Bronchial epithelial cell (primary cell): ENCODE measurements at places on chromosomes 16 and 17. TPM values are rescaled to one million over a fixed set of nuclear protein-coding genes. Genes with fewer than 3 reads are reported as not detected.

The UQCRC2 gene
- total RNA-seq = 250 and 252 TPM in 2 replicates

The TCAP gene
- total RNA-seq = 0.51 TPM in 1 of 2 replicates, not detected in the other

DNA sequence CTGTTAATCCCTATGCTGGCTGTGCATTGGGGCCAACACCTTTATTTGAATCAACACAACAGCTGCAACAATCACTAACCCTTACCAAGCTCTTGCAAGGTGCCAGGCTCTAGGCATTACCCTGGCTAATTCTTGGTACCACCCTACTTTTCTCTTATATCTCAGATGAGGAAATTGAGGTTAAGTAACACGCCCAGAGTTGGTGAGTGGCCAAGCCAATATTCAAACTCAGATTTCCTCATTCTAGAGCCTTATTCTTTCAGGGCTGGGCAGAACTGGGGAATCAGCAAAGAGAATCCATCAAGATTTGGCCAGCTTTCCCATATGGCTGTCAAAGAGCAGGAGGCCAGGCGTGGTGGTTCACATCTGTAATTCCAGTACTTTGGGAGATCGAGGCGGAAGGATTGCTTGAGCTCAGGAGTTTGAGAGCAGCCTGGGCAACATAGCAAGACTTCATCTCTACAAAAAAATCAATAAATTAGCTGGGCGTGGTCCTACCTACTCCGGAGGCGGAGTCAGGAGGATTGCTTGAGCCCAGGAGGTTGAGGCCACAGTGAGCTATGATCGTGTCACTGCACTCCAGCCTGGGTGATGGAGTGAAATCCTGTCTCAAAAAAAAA, 23.7 kb downstream of the ARSG start:
- peak; percentile 37 for DNase-seq

- DNase-seq = peak; percentile 65
Measured at GRCh38 chr16:660459-661183, 7.3 kb upstream of the RHOT2 start.

DNA sequence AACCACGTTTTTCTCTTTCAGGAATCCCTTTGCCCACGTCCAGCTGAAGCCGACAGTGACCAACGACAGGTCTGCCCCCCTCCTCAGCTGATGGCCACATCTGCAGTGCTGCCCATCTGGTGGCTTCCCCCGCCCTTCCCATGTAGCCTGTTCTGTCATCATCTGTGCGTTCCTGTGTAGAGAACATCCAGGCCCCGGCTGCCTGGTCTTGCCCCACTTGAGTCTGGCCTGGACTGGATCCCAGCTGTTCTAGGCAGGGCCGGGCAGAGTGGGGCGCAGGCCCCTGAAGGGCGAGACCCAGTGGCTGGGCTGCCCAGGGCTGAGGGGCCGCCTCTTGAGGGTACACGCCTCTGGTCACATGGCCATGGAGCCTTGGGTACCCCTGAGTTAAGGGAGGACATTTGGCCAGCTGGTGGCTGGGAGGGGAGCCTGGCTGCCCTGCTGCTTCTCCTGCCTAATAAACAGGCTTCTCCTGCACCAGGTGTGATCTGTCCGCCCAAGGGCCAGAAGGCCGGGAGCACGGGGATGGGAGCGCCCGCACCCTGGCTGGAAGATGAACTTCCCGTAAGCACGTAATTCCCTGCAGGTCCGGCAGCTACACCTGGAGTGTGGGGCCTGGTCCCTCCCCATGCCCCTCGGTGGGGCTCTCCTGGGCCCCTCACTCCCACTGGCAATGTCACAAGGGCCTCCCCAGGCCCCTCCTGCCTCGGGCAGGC, 49.4 kb upstream of the PVALEF start:
- no peak for DNase-seq

The SYT17 gene
- total RNA-seq = 1.1 and 1.3 TPM in 2 replicates

The GRAPL gene
- not detected in 2 replicates for total RNA-seq

DNA sequence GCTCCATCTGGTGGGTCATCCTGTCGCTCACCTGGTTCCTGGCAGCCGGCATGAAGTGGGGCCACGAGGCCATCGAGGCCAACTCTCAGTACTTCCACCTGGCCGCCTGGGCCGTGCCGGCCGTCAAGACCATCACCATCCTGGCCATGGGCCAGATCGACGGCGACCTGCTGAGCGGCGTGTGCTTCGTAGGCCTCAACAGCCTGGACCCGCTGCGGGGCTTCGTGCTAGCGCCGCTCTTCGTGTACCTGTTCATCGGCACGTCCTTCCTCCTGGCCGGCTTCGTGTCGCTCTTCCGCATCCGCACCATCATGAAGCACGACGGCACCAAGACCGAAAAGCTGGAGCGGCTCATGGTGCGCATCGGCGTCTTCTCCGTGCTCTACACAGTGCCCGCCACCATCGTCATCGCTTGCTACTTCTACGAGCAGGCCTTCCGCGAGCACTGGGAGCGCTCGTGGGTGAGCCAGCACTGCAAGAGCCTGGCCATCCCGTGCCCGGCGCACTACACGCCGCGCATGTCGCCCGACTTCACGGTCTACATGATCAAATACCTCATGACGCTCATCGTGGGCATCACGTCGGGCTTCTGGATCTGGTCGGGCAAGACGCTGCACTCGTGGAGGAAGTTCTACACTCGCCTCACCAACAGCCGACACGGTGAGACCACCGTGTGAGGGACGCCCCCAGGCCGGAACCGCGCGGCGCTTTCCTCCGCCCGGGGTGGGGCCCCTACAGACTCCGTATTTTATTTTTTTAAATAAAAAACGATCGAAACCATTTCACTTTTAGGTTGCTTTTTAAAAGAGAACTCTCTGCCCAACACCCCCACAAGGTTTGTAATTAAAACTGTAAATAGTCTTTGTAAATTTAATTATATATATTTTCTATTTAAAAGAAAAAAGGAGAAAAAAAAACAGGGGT, 1.7 kb downstream of the FZD2 start:
- DNase-seq = no peak

The RAPGEFL1 gene
- 11.1 and 30.0 TPM in 2 replicates for total RNA-seq

The FBXO31 gene
- total RNA-seq = 22.9 and 24.7 TPM in 2 replicates

The P2RX1 gene
- total RNA-seq = not detected in 2 replicates

DNA sequence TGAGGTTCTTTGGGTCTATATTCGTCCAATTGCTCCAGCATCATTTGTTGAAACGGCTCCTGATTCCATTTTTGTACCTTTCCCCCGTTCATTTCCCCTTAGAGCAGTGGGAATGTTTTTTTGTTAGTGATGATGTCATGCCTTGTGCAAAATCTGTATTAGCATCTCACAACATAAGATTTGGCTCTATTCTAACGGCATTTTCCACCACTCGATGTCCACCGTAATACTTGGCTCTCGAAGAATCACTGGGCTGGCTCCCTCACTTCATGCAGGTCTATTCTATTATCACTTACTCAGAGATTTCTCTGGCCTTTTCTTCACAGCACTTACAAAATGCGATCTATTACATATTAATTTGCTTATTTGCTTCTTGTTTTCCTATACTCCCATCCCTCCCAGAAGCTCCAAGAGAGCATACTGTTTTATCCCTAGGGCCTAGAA, 571 bp upstream of the NME1 start:
- peak; percentile 29 for DNase-seq

GRCh38 chr17:10792151-10792550, 11.7 kb downstream of the TMEM238L start:
- DNase-seq = peak; percentile 12

DNA sequence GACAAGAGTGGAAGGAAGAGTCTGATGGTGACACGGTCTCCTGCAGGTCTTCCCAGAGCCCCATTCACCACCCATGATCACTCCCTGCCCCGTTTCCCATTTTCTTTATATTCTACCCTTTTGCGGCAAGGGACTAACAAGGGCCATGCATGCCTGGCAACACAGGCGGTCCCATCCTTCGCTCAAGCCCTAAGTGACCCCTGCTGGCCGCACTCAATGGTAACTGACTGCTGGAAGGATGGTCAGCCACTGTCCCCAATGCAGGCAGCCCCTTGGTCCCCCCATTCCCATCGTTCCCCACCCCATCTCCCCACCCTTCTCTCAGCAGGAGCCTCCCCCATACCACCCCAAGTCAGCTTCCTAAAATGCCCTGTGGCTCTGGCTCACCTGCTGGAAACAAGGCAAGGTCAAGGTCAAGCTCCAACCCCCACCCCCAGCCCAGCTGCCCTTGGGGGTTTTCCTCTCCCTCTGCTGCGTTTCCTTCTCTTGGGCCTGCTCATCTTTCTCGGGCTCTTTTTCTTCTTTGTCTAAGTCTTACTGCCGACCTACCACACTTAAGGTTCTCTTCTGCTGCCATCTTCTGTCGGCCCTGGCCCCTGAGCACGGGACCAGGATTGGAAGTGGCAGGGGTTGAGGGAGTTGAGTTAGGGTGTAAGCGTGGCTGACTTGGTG, 116.0 kb downstream of the RPTOR start:
- DNase-seq = no peak

DNA sequence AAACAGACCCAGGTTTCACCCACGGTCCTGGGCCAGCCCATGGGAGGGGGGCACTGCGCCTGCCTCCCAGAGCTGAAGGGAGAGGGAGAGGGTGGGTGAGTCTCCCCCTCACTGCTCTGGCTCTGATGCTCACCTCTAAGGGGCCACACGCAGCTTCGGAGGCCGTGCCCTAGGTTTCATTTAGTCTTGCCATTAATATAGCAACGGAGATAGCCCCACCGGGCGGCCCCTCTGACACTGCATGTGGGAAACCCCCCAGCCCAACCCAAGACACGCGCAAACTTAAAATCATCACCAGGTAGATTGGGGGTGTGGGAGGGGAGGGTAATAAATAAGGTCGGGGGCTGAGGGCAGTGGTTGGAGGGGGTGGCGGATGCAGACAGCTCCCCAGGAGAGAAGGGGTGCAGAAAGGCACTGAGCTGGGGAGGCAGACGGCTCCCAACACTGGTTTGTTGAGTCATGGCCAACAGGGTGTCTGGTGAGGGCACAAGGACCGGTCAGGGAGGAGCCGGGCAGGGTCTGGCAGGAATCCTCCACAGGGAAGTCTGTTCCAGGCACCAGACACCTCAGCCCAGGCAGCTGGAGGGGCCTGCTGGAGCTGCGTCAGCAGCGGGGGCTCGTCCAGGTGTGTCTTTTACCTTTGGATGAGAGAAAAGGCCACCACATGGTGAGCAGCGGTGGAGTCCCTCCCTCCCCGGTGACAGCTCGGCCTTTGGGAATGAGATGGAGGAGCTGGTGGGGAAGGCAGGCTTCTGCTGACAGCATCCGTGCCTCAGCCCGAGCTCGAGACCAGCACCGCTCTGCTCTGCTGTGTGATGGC, 32.0 kb upstream of the DOC2B start:
- no peak for DNase-seq

GRCh38 chr17:43373356-43373755, 25.4 kb upstream of the ARL4D start:
- DNase-seq = no peak

The MYH11 gene
- under 0.01 TPM in 1 of 2 replicates, not detected in the other for total RNA-seq

- no peak for DNase-seq
Measured at GRCh38 chr16:55017321-55017720, 86.7 kb downstream of the IRX5 start.

- no peak for DNase-seq
Measured at GRCh38 chr17:28901866-28902818, 737 bp downstream of the DHRS13 start.

DNA sequence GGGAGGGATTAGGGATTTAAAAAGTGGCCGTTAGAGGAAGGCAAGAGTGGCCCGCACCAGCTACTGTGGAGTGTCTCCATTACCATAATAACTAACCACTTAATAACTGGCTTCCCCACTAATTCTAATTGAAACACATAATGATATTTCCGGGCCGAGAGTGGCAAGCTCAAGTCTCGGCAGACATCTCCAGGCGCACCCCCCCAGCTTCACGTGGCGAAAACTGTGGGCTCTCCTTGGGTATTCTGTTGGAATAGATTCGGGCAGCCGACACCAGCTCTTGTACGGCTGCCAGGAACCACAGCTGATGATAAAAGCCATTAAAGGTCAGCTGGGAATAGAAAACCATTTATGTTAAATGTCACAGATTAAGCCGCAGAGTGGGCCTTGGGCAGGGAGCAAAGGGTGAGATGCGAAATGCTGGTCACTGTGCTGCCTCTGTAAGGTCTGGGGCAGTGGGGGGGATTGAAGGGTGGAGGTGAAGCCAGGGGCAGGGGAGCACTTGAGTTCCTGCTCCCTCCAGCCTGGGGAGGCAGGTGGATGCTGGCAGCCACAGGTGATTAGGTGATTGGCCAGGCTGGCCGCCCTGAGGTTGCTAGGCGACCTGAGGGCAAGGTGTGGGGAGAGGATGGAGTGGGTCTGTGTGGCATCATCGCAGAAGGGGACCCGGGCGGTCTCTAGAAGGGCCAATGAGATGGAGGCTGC, 115.6 kb upstream of the SDK2 start:
- DNase-seq = no peak

- peak; percentile 63 for DNase-seq
Measured at GRCh38 chr17:32357615-32358014, 7.7 kb downstream of the ZNF207 start.

GRCh38 chr16:69166946-69167930, 19.7 kb upstream of the SNTB2 start:
- peak; percentile 59 for DNase-seq

DNA sequence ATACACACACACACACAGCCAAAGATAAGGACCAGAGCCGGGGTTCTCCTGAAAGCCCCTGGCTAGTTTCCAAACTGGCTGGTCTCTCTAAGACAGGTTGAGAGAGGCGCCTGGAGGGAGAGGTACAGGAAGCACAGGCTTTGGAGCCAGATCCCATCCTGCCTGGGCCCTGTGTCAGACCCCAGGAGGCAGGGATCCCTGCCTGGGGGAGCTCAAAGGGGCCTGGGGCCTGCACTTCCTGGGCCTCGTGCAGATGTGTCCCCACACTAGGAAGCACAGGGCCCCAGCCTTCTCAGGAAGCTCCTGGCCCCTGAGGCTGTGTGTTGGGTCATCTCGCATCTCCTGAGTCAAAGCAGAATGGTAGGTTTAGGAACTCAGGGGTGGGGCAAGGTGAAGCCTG, 16.0 kb downstream of the SLC5A10 start:
- peak; percentile 76 for DNase-seq

DNA sequence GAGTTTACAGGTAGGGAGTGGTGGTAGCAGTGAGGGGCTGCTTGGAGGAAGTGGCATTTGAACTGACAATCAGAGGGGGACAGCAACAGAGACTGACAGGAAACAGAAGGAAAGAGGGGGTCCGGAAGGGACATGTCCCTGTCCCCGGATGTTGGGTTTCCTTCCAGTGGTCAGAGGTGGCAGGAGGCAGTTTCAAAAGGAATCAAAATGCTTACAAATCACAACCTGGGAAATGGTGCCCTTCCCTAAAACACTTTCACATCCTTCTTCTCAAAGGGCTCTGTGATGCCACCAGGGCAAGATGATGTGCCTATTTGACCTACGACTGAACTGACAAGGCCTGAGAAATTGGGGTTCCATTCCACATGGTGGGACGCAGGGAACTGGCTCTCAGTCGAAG, 19.7 kb downstream of the ADGRG1 start:
- no peak for DNase-seq
